ENCODE measurements at places on chromosomes 7 and 10.

GRCh38 chr10:12243864-12244620, 48.1 kb downstream of the CDC123 start:
- DNase-seq, result no peak

DNA sequence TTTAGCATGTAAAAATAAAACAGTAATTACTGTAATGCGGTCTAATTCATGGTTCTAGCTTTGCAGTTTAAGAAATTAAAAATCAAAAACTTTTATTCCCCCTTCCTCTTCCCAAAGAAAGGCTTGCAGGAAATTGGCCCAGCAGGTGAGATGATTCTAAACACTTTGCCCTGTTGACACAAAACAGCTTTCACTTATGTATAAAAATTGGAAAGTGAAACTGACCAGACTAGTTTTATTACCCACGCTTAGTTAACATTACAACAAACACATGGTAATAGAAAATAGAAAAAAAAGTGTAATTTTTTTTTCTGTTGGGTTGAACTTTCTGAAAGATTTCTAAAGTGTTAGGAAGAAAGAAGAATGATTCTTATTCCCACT, 1.2 kb upstream of the CCDC6 start:
- DNase-seq, result no peak

GRCh38 chr10:75291805-75292204, 56.0 kb upstream of the COMTD1 start:
- no peak for DNase-seq

- DNase-seq, result no peak
Observed at GRCh38 chr10:85650791-85651496, 715.7 kb downstream of the GRID1 start.

- no peak for DNase-seq
Observed at GRCh38 chr10:9613338-9614075, 1404.2 kb upstream of the CELF2 start.

DNA sequence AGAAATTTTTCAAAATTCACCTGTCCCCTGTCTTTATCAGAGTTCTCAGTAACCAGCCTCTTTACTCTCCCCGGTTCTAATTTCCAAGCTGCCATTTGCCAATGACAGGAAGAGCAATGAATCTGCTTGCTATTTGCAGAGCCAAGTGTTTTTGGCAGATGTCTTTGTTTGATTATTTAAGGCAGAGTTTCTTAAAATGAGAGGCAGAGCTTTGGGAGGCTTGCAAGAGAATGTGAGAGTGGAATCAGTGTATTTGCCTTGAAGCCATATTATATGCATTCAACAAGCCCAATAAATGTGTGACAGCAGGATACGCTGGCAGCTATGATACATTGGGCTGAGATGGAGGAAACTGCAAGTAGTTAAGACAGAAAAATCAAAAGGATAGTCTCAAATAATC, 196.5 kb downstream of the PHF14 start:
- DNase-seq, result no peak

DNA sequence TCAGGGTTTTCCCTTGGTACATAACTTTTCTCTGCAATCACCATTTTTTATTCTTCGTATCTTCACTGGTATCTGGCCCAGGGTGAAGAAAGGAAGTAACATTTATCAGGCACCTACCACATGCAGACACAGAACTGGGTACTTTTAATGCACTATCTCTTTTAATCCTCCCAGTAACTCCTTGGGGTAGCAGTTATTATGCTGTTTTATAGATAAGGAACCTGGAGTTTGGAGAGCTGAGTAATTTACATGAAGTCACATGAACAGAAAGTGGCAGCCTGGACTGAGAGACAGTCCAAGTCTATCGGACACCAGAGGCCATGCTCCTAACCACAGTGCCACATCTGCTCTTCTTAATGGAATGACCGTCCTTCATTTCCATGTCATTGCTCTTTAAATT, 117.1 kb upstream of the PODXL start:
- DNase-seq, result no peak

- DNase-seq, result no peak
Observed at GRCh38 chr10:75932921-75933320, 501.5 kb downstream of the LRMDA start.

GRCh38 chr7:106121189-106121810, 9.2 kb upstream of the SYPL1 start:
- DNase-seq, result no peak

- no peak for DNase-seq
Observed at GRCh38 chr7:50724526-50725520, 57.9 kb downstream of the GRB10 start.

DNA sequence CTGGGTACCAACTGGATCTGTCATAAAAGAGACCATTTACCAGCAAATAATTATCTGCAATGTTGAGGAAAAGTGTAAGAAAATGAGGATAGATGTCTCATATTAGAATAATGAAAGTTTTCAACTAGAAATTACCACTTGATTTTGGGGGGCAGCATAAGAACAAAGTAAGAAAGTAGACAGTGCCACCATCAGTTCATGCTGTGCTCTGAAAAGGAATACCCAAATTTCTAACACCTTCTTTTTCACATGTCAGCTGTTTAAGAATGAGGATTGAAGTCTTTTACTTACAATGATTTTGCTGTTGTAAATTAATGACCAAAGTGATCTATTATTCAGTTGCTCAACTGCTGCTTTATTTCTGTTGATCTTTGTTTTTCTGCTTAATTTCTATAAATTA, 578.3 kb downstream of the ETV1 start:
- no peak for DNase-seq

- DNase-seq, result no peak
Observed at GRCh38 chr10:3495281-3495680, 289.7 kb downstream of the KLF6 start.

DNA sequence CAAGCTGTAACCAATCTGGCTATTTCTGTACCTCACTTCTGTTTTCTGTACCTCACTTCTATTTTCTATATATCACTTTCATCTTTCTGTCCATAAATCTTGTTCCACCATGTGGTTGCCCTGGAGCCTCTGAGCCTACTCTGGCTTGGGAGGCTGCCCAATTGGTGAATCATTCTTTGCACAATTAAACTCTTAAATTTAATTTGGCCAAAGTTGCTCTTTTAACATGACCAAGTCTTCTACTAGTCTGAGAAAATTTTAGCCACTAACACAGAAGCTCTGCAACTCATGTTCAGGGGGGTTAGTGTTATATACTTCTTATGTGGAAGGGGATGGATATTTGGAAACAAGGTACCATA, 503.5 kb downstream of the KIF20B start:
- DNase-seq, result no peak

DNA sequence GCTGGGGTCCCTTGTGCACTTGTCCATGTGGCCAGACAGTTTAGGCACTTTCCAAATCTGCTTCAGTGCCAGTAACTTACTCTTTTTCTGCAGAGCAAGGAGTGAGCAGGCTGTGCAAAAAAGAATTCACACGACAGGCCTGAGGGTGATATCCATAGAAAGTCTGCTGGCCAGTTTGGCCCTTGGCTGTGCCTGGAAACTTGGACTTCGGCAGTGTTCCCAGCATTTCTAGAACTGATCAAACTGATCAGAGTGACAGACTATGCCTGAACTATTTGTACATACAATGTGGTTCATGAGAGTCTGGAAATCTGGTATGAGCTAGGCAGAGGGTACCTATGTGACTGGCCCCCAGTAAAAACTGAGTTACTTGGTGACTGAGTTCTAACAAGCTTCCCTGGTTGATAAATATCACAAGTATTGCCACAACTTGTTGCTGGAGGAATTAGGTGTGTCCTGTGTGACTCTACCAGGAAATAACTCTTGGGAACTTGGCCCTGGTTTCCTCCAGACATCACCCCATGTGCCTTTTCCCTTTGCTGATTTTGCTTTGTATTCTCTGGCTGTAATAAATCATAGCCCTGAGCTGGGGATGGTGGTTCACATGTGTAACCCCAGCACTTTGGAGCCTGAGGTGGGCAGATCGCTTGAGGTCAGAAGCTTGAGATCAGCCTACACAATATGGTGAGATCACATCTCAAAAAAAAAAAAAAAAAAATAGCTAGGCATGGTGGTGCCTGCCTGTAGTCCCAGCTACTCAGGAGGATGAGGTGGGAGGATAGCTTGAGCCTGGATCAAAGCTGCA, 3.3 kb upstream of the DENND10 start:
- no peak for DNase-seq

DNA sequence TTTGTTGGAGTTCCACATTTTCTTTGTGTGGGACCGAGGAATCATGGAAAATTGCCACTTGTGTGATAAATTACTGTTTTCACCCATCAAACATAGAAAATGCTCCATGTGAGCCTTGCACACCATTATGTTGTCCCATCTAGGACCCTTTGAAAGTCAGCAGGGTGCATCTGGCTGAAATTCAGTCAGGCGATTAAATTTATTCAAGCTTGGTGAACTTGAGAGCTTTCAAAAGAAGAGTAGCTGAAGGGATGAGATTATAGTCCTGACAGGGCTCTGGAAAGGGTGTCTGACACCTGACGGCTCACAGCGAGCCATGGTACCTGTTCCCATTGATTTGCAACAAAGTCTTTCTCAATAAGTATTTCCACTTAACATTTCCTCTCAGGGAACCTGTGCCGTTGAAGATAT, 399.7 kb upstream of the ETV1 start:
- DNase-seq, result no peak

DNA sequence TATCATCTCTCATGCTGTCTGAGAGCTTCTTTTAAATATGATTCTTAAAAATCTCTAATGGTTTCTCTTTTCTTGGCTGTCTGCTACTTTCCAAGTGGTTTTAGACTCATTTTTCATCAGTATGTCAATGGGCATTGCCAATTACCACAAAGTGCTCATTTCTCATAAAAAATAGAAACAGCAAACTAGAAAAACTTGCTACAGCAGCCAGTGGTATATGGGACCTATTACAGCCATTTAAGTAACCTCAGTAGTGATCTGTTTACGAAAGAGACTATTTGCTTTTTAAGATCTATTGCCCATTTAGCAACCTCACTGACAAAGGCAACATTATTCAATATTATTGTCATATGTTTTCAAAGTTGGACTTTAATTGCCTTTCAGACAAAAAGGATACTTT, 207.1 kb upstream of the RHOBTB1 start:
- no peak for DNase-seq

GRCh38 chr10:17959870-17960269, 8.2 kb downstream of the SLC39A12 start:
- no peak for DNase-seq

DNA sequence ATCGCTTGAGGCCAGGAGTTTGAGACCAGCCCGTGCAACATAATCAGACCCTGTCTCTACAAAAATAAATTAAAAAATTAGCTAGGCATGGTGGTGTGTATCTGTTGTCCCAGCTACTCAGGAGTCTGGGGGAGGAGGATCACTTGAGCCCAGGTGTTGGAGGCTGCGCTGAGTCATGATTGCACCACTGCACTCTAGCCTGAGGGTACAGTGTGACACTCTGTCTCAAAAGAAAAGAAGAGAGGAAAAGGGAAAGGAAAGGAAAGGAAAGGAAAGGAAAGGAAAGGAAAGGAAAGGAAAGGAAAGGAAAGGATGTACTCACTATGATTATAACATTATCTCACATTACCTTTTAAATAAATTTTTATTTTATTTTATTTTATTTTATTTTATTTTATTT, 56.5 kb upstream of the MPP7 start:
- DNase-seq, result no peak

DNA sequence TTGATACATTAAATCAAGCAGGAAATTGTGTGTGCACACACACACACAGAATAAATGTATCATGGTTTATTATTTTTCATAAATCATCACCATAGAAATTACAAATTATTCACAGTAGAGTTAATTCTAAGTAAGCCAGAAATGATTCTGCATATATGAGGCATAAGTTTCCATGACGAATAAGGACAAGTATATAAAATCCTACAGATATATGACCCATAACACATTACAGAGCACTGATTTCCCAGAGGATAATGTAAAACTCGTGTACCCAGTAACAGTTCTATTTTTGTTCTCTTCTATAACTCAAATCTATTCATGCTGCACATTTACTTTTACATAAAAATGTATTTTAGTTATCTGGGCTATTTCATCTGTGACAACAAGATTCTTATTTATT, 169.7 kb downstream of the LRRTM3 start:
- DNase-seq, result no peak

DNA sequence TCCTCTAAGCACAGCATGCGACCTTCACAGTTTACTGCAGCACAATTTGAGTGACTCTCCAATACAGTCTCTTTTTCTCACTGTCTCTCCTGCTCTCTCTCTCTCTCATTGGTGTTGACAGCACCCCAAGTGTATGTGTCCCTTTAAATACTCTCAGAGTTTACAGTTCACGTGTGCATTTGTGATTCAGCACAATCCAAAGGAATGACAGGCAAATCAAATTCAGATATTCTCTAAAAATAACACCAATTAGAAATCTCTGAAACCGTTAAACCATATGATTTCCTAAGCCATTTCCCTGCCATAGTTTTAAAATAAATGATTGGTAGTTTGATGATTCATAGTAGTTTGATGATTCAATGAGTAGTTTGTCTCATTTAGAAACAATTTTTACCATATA, 104.0 kb upstream of the GAD2 start:
- DNase-seq, result no peak

- DNase-seq, result no peak
Observed at GRCh38 chr10:107022600-107023354, 141.7 kb downstream of the SORCS1 start.

DNA sequence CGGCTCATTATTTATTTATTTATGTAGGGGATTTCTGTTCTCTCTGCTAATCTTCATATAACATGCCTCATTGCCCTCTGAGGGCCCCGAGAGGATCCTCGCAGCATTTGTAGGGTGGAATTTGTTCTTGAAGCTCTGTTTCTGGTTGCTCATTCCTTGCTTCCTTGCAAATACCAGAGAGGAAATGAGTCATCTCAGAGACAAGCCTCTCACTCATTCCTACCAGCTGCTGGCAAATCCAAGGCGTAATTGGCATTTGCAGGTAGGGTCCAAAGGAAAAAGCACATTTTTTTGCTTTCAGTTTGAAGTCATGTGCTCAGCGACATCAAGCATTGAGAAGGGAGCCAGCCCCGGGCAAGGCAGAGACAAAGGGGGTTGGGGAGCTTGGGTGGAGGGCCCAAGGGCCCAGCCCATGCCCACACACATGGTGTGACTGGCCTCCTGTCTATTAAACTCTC, 501.6 kb downstream of the GALNT17 start:
- no peak for DNase-seq

DNA sequence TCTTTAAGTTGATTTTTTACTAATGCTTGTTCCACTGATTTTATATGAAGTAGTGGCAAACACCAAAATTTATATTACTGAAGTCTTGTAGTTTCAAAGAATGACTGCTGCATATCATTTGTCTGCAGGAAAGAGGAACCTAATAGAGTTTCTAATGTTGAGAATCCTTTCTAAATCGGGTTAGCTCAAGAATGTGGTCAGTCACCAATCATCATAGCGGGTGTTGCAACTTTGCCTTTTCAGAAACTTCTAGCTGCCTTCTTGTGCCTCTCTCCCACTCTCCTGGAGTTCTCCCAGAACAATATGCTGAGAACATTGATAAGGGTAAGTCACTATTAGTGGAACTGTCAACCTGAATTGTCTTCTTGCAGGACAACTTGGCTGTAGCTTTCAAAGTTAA, 524.8 kb upstream of the SORCS1 start:
- no peak for DNase-seq

Measured in hematopoietic multipotent progenitor cell treated with erythropoietin and hydrocortisone succinate and interleukin-3 and kit ligand, for 17 days (in vitro differentiated cells).